ENCODE measurements at places on chromosomes 11 and 22. TPM values are rescaled to one million over a fixed set of nuclear protein-coding genes. Genes with fewer than 3 reads are reported as not detected.

GRCh38 chr11:134170919-134171281 lies 52.9 kb downstream of the NCAPD3 start:
- DNase-seq = no peak

INS gene
- total RNA-seq = not detected

SUN2 gene
- 67.8 TPM for total RNA-seq

OR51I1 gene
- not detected for total RNA-seq

DNA sequence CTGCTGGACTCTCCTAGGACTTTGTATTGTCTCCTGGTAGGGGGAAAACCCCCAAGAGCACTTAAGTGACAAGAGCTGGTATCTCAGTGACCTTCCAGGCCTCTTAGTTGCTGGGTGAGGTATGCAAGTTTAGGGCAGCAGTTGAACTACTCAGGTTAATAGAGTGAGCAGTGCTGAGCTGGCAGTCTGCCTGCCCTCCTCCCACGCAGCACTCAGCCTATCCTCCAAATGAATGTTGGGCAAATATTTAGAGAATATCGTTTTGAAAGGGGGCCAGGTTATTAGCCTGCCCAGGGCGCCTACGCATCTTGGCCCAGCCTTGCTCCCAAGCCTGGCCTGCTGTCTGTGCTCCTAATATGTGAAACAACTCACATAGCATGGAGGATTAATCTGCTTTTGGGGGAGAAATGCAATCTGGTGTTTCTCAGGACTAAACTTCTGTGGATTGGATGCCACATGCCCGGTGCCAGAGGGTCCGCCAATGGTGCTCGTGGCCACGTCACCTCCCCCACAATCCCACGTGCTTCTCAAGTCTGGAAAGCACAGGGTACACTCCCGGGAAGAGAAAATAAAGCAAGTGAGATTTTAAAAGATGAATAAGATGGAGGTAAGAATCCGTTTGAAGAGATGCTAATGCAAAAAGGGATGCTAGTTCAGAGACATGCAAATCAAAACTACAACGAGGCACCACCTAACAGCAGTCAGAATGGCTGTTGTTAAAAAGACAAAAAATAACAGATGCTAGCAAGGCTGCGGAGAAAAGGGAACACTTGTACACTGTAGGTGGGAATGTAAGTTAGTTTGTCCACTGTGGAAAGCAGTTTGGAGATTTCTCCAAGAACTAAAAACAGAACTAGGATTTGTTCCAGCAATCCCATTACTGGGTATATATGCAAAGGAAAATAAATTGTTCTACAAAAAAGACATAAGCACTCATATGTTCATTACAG lies 67.7 kb downstream of the SPON1 start:
- peak; percentile 46 for DNase-seq
